ENCODE measurements at places on chromosomes 11 and 22.

GRCh38 chr22:24437741-24438328, 10.4 kb downstream of the ADORA2A start:
- DNase-seq: no peak

GRCh38 chr11:47257517-47258316, at the start of gene NR1H3:
TSS of gene NR1H3 (plus strand) at chr11:47257996. CDS start at chr11:47259217, 1,221 bp downstream.
- DNase-seq: no peak

DNA sequence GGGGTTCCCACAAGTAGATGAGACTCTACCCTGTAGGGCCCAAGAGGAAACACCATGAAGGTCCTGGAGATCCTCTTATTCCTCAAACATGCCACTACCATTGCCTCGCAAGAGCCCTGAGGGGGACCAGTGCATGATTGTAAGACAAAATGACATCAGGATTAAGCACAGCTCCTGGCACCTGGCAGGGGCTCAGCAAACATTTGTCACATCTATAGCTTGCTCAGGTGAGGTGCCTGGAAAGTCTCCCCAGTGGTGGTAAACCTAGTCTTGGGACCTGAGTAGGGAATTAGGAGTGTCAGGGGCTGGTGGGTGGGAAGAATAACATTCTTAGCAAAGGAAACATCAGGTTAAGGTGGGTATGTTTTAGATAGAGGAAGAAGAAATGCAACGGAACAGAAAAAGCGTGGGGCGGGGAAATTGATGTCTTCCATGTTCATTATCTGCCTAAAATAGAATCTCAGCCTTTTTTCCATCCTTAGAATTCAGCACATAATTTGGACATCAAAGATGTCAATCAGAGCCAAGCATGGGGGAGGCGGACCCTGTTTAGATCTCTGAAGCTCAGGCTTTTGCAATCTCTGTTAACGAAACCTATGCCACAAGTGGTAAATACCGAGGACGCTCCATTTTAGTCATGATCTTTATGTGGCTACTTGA, 924 bp downstream of the YPEL1 start:
- no peak for DNase-seq

DNA sequence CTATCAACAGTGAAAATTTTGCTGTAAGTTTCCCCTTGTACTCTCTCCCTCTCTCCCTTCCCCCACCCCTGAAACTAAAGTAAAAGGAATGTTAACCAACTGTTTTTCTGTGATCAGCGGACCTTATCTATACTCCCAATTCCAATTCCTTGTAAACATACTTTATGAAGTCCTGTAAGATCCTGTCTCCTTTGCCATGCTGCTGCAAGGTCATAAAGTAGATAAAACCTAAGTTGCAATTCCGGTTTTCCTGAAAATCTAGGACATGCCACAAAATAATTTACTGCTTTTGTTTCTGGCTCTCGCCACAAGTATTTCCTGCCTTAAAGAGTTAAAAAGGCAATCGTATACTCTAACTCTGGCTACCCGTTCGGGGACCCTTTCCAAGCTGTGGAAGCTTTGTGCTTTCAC, 1469.0 kb downstream of the LRRC4C start:
- no peak for DNase-seq

DNA sequence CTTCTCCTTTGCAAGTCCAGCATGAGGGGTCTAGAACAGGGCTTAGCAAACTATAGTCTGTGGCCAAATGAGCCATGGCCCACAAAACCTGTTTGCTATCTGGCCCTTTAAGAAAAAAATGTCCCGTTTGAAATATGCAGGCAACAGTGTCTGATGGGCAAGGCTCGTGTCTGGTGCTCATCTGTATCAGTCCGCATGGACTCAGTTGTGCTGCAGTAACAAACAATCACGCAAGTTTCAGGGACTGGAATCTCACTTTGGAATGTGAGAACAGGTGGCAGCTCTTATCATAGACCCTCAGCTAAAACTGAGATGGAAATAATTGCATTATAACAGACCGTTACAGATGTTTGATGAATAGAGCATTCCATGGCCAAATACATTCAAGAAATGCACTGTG, 19.1 kb upstream of the PVALB start:
- DNase-seq: no peak

DNA sequence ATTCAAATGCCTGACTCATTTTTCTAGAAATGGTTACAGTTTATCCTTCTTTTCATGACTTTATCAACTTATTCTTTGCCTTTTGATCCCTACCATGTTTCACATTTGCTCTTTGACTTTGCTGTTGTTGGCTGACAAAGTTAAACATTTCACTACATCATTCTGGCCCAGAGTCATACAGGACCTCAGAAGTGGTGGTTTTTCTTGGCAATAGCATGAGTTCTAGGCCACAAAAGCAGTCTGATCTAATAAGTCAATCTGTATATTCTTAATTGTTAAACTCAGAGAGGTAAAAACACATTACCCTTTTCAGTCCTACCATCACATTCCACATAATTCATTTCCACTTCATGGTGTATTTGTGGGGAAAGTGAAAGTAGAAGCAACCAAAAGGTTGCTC, 763.2 kb upstream of the TENM4 start:
- DNase-seq: no peak

GRCh38 chr11:44793350-44794090, 66.8 kb downstream of the TSPAN18 start:
- no peak for DNase-seq

- DNase-seq: no peak
These were observed 3.4 kb upstream of the ADAMTS8 start for GRCh38 chr11:130431801-130432200.

DNA sequence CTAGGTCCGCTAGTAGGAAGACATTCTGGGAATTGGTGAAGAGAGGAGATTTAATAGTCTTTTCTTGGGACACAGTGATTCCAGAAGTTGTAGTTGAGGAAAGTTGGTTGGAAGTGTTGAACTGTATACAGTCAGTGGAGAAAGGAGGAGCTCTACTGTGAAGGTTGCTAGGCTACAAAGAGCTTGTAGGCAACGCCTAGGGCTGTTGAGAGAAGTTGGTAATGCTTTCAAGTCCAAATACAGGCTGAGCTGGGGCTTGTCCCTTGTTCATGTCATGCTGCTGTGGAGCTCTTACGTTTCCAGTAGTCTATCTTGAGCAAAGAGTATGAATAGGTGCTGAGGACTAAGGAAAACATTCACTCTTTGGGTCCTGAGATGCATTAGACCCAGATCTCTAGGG, 1.1 kb downstream of the TBCEL start:
- DNase-seq: no peak

Data from activated T-cell treated with anti-CD3 and anti-CD28 coated beads for 24 hours (primary cell).